ENCODE measurements at places on chromosomes 3 and 15.

GRCh38 chr3:150149651-150150051, 179.0 kb upstream of the PFN2 start:
- DNase-seq, result no peak

- no peak for DNase-seq
Observed at GRCh38 chr3:4356220-4356540, 53.0 kb downstream of the SETMAR start.

GRCh38 chr3:140018556-140018955, 83.6 kb downstream of the CLSTN2 start:
- no peak for DNase-seq

GRCh38 chr3:100465892-100466777, 26.3 kb upstream of the TMEM45A start:
- DNase-seq, result no peak

DNA sequence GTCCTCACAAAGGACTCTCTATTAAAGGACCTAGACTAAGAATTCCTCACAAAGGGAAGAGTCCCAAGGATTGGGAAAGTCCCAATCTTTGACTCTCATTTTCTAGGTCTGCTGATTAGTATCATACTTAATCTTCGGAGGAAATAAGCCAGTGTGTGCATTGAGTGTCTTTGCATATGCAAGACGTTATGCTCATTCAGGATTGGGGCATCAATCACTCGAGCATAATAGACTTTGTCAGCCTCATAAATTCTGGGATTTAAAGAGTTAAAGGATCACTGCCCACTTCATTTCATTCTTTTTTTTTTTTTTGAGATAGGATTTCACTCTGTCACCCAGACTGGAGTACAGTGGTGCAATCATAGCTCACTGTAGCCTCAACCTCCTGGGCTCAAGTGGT, 154.3 kb downstream of the RBPMS2 start:
- DNase-seq, result no peak

DNA sequence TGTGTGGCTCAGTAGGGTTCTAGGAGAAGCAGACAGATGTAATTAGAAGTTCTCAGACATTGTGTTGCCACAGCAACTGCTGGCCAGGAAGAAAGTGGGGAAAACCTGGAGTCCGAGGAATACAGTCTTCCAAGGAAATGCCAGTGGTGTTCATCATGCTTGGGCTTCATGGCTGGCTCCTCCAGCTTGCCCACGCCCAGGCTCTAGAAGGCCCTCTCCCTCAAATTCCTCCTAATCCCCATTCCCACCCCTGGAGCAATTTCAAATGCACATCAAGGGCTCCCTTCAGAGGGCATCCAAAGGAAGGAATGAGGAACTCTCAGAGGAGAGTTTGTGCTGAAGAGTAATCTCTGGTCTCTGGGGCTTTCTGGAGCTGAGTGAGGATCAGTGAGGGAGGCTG, 21.9 kb downstream of the FSTL1 start:
- peak; percentile 52 for DNase-seq

DNA sequence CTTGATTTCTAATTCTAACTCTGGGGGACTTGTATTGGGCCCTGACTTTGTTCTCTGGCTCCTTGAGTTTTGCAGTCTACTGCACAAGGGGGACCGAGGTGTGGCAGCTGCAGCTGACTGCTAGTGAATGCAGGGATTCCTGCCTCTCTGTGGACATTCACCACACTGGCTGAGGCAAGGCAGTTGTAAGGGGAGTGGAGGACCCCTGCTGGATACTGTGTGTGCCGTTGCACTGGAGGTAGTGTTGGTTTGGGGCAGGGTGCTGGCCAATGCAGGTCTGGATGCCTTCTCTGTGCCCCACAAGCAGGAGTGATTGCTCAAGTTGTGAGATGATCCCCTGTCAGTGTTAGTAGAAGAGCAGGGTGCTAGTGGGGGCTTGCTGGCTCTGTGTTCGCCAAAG, 626.1 kb downstream of the SQOR start:
- DNase-seq, result peak; percentile 0

DNA sequence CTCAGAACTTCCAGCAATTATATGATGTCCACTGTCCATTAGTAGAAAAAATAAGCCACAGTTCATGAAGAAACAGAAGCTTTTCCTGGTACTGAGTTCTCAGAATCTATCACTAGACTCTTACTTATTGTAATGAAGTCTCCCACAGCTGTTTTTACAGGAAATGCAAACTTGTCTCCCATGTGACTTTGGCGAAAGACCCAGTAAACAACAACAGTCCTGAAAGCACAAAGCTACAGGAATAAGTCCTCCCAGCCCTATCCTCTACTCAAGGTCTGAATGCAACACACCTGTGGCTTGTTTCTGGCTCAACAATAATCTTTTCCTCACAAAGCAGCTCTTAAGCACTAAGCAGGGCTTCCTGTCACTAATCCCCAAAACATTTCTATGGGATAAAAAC, 55.9 kb downstream of the EOMES start:
- DNase-seq, result no peak

DNA sequence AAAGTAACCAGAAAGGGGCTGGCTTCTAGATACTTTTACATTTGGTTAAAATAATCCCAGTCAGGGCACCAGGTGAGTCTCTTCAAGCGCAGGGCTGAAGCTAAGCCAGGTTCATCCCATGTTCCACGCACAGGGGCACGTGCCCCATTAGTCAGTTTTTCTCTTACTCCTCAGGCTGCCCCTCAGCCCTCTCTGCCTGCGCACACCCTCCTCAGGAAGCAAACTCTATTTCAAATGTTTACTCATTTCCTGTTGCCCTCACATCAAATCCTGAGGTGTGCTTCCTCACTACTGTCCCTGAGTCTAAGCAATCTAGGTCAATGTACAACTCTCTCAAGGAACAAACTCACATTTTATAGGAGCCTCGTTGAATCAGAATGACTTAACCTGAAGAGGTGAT, 48.5 kb downstream of the THBS1 start:
- peak; percentile 91 for DNase-seq

DNA sequence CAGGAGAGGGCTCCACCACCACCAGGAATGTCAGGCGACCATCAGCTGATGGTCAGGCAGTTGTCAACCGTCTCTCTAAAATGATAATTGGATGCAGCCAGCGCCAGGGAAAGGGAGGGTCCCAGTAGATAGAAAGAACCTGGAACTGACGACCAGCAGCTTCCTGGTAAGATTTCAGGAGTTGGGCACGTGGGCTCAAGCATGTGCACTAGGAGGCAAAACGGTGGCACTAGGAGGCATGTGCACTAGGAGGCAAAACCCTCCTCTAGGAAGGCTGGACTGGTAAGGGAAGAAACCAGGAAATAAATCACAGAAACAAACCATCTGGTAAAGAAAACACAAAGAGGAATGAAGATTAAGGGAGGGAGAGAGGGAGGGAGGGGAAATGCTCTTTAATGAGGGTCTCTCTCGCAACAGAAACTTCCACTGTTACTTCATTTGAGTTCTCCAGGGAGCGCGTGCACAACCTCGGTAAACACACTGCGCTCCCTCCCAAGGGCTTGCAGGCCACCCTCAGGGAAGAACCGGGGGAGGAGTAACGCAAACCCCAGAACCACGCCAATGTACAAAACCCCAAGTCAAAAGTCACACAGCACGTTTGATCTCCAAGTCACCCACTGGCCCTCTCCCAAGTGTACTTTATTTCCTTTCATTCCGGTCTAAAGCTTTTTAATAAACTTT, 116.7 kb downstream of the XXYLT1 start:
- DNase-seq, result peak; percentile 76

GRCh38 chr3:43692085-43692855, 1.5 kb downstream of the ABHD5 start:
- DNase-seq, result no peak

DNA sequence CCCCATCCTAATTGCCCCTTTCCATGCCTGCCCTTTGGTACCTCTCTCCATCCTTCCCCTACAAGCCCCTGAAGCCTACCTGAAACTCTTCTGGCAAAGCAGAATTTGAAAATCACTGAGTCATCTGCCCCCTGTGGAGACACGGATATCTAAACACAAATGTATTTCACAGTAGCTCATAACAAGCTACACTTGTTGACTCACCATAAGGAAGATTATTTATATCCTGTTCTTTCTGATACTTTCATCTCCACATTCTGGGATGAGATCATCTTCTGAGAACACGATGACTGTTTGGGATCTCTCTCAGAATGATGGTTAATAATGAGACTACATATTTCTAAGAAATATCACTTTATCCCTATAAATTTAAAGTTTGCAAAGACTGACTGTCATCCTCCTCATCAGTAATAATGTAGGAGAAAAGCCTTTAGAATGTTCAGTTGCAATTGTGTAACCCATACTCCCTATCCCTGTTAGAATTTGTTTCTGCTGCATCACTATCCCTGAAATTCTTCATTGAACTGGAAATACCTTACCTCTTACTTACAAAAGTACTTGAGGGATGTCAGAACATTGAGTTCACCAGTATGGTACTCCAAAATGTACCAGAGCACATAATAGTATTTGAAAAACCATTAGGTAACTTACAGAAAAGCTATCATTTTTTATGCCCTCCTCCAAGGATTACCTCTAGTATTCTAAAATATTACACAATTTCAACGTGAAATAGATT, 116.1 kb upstream of the IL12A start:
- DNase-seq, result peak; percentile 85

DNA sequence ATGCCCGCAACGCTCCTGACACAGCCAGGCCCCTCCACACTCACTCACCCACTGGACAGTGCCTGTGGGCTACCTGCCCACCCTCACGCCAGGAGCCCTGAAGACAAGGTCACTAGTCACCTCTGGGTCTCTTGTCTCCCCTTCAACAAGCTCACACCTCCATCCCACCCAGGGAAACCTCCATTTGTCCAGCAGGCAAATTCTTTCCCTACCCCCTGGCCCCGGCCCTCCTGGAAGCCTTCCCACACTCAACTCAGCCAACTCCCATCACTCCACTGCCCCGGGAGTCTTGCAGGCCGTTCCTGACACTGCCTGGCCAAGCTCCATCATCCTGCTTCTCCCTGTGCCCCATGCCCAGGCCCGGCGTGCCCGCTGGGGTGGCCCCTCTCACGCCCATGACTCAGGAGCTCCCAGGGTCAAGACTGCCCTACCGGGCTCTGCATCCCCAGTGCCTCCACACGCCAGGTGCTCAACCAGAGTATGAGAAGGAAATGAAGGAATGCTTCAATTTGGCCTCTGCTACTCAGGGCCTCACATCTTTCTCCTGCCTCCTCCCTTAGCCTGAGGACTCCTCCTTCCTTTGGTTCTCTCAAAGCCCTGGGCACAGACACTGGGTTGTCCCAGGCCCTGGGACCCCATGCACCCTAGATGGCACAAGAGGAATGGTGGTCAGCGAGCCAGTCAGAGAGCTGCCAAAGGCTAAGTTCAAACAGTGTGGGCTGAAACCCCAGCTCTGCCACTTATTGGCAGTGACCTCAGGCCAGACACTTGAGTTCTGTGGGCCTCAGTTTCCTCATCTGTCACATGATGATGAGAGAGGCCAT, 88.6 kb downstream of the SEC22A start:
- DNase-seq, result no peak

- DNase-seq, result no peak
Observed at GRCh38 chr3:166580561-166580960, 743.3 kb upstream of the BCHE start.

- no peak for DNase-seq
Observed at GRCh38 chr3:157103280-157103679, 56.7 kb downstream of the CCNL1 start.

GRCh38 chr15:97401970-97402369, 558.5 kb upstream of the ARRDC4 start:
- no peak for DNase-seq

- DNase-seq, result no peak
Observed at GRCh38 chr3:117010318-117010717, 300.7 kb downstream of the TUSC7 start.

DNA sequence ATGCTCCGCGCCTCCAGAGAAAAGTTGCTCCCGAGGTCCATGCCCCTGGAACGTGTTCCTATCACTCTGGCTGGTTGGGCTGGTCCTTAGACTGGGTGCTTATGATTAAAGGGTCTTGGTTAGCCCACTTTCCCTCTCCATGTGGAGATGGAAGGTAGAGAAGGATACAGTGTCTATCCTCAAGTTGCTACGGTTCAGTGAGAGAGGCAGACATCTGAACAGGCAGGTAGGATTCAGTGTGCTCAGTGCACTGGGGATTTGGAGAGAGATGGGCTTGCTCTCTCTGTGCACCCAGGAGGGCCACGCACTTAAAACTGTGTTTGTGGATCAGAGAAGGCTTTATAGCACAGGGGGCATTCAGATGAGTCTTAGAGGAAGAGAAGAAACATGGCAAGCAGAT, 63.0 kb downstream of the RPL39L start:
- DNase-seq, result no peak

DNA sequence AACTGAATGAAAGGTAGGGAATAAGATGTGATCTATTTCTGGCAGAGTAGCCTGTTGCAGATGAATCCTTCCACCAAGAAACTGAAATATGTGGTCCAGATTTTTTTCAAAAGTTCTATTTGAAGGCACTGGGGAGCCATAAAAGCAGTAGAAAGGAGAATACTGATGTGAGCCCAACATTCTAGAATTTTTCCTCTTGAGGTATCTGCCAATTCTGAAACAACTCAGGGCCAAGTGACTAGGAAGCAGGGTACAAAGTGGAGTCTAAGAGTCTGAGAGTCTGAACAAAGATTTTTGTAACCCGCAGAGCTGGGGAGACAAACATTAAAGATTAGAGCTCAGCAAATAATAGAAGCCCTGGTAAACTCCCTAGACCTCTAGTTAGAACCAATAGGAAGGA, 58.3 kb upstream of the SLCO3A1 start:
- no peak for DNase-seq

DNA sequence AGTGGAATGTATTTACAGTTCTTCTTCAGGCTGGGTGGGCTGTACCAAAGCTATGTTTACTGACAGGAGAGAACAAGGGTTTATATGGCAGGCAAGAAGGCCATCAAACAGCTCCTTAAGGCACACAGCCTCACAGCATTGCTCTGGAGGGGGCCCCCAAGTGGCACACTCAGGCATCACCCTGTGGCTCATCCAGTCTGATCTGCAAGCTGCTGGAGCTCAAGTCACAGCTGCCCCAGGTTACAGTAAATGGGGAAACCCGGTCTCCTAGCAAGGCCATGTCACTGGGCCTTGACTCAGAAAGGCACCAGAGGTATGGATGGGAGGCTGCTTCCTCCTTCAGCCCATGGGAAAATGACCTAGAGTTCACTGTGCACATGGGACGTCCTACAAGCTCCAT, 67.5 kb downstream of the TFG start:
- no peak for DNase-seq

DNA sequence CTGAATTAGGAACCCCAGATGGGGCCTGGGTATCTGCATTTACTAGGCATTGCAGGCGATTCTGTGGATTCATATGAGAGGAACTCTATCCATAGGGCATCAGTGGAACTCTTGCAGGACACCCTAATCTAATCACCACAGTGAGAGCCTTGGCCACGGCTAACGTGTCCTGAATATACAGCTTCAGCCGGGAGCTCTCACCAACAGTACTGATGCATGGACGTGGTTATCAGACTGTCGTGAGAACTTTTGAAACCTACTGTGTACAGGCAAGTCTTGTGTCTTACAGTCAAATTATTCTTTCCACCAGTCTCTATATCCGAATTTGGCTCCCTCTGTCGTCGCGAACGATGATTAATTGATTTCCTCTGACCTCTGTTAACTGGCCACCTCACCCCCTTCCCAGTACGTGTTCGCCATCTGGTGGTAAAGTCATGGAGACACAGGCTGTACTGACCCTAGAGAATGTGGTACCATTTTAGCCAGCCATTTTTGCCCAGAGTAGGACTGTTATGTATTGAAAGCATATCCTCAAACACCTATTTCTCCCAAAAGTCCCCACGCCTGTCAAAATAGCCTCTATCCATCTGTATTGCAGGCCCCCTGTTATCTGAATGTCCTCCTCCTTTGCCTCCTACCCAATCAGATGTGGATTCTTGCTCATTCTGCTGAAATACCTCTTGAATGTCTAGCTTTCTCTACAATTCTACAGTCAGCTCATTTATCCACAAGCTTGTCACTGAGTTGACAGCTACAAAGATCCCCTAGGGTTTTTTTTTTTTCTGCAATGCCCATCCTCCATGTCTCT, 39.7 kb downstream of the GLDN start:
- peak; percentile 86 for DNase-seq

Data from dermis blood vessel endothelial cell (primary cell).